ENCODE measurements at places on chromosomes 5 and 9.

GRCh38 chr9:119961774-119962424, 592.7 kb upstream of the BRINP1 start:
- no peak for DNase-seq

GRCh38 chr5:71719063-71719964, at the start of gene CARTPT:
Gene CARTPT (plus strand): TSS chr5:71719275. CDS start chr5:71719294, 19 bp downstream.
- DNase-seq, result no peak

DNA sequence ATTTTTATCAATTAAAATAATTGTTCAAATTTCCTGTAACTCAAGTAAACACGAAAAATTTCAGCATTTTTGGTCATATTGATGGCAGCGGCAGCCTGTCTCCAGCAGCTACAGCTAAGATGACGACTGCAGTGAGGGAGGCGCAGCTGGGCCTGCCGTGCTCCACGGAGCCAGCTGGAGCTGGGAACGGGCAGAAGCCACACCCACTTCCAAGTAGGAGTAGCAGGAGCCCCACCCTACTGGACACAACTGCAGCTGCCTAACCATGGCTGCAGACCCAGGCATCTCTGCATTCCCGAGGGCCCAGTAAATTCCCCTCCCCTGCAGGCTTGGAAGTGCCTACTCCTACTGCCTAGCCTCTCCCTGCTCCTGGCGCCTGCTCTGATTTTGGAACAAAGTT, 2031.7 kb downstream of the EFNA5 start:
- no peak for DNase-seq

DNA sequence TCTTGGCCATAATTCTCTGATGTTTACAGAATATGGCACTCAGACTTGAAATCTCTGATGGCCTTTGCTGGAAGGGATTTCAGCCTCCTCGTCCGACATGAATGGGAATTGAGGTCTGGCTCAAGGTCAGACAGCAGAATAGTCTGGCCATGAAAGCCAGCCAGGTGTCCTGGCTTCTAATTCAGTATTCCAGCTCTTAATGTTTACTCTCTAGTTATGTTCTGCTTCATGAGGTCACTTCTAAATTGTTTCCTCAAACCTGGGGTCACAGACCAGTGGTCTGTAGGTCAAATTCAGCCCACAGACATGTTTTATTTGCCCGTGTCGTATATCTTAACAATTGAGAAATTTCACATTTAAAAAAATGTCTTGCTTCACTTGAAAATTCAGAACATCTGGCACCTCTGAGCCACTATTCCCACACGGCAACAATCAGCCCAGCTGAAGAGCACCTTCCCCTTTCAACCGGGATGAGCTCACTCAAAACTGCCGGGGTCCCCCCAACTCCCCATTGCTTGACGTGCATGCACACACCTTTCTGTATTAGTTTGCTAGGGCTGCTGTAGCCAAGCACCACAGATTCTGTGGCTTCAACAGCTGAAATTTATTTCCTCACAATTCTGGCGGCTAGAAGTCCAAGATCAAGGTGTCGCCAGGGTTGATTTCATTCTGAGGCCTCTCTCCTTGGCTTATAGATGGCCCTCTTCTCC, 243.5 kb downstream of the ENC1 start:
- DNase-seq, result no peak

- peak; percentile 3 for DNase-seq
Observed at GRCh38 chr9:546797-547223, 294.7 kb upstream of the DMRT1 start.

DNA sequence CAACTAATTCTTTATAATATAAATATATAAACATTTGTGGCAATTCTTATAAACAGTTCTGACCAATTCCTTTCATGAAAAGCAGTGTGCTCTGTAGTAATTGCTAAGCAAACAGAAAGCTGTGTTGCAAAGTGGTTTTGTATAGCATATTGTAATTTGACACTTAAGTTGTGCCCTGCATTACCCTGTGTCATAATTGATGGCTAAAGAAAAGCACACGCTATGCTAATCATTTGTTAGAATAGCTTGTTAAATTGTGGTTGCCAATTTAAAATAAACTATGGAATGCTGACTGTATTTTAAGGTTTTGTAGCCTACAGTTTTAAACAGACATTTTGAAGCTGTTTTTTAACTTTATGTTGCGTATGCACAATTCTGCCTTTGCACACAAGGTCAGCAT, 140.0 kb downstream of the PBX3 start:
- DNase-seq, result no peak

GRCh38 chr5:15806613-15807012, 306.6 kb downstream of the FBXL7 start:
- DNase-seq, result no peak

GRCh38 chr5:107373549-107374263, 297.0 kb downstream of the EFNA5 start:
- no peak for DNase-seq

DNA sequence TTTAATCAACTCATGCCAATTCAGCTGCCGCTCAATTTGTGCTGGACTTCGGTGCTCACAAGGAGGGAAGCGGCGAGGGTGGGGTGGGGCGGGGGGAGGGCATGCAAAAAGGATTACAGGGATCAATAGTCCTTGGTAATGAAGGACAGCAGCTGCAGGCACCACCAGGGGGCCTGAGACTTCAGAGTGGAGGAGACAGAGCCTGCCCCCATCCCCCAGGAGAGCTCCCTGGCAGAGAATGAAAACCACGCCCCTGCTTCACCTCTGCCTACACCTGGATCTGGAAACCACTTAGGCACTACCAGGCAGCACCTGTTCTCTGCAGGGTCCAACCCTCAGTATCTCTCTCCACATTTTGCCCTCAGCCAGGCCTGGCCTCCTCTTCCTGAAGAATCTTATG, 155.6 kb downstream of the TRIM32 start:
- DNase-seq, result no peak

DNA sequence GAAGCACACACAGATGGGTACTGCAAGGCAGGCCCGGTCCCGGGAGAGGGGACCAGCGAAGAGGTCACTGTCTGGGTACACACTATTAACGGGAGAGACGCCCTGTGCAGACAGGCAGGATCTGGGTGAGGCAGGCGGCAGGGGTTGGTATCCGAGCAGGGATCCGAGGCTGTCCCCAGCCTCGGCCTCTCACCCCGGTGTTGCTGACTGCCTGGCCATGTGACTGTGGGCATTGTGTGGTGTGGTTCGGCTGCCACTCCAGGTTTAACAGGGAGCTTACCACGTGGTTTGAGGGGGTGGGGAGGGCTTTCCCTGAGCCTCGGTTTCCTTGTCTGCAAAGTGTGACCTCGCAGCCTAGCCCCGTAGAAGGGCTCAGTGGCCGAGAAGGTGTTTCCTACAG, 11.1 kb upstream of the RALGDS start:
- DNase-seq, result peak; percentile 53

GRCh38 chr9:121852651-121853616, 201.5 kb downstream of the DAB2IP start:
- DNase-seq, result no peak

DNA sequence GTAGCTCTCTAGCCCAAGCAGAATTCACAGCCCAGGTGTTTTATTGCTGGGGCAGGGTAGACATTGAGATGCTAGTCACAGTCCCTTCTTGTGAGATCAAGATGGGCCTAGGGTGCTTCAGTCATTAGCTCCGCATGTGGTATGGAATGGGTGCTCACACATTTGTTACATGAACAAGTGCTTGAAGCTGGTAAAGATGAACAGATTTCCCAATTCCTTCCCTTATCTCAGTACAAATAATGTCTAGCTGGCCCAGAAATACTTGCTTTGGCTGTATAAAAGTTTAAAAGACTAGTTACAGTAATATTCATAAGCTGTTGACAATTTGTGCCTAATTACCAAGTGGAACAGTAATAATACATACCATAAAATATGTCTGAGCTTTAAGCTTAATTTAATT, 143.4 kb upstream of the DHFR start:
- DNase-seq, result no peak

- no peak for DNase-seq
Observed at GRCh38 chr5:168014433-168015123, 276.9 kb upstream of the WWC1 start.

DNA sequence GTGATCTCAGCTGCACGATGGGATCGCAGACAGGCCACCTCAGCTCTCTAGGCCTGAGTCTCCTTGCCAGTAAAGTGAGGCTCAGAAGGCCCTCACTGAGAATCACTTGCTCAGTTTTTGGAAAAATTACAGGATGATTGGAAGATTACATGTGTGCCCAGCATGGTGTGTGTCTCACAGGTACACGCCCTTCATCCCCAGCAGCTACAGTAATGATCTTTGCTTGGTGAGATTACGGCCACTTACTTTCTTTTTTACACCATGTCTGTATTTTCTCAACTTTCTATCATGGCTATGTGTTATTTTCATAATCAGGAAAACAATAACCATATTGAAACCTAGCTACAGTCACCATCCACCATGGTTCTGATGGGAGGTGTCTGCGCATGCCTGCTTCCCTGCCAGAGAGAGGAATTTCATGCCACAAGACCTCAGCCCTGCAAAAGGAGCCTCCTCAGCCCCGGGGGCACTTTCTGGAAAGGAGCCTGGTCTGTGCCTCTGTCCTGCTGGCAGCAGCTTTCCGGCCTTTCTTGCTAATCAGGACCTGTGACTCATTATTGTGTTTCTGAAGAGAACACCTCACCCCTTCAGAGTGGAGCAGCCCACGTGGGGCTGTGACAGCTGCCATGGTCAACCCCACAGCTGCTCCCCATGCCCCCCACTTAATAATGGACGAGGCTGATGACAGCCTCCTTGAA, 64.2 kb upstream of the OLFM1 start:
- no peak for DNase-seq

GRCh38 chr5:131706281-131706680, 71.3 kb upstream of the RAPGEF6 start:
- DNase-seq, result no peak

DNA sequence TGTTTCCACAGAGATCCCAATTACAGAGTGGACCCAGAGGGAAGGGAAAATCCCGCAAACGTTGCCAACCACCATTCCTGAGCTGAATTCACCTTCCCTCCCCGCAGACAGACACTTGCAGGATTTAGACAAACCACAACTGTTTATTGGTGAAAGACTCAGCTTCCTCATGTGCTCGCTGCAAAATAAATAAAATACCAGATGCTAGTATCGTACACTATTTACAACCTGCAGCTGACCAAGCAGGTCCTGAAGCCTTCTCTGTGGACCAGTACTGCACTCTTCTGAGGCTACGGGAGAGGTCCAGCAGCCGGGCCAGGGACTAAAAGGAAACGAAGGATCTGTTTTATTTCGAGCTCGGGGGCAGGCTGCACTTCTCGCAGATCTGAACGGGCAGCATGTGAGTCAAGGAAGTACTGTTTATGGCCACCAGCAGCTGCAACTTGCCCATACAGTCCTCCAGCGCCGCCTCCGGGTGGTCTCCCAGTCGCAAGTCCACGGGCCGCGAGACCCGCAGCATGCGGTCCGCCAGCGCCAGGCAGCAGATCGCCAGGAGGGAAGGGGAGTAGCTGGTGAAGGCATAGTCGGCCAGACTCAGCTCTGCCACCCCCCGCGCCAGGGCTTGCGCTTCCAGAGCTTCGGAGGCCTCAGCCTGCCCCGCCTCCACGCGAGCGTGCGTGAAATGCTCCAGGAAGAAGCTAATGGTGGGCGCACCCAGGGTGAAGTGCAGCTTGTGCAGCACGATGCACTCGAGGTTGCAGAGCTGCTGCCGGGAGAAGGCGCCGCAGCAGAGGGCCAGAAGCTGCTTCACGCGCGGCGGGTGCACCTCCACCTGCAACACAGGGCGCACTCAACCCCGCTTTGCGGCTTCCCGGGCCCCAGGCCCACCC, 2.1 kb downstream of the CCNO start:
- DNase-seq, result no peak

DNA sequence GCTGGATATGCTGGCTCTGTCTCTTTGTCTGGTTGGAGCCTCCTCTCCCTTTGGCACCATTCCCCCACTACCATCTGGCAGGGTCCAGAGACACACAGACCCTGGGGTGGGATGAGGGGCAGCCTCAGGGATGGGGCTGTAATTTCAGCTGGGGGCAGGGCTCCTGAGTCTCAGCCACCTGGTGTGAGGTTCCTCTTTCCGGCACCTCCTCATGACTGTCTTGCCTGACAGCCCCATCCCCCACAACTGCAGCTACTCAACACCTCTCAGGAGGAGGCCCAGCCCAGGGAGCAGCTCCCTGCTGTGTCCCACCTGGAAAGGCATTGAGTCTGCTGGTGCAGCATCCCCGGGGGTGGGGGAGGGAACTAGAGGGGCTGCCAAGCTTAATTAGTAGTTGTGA, 11.7 kb upstream of the RPS14 start:
- no peak for DNase-seq

DNA sequence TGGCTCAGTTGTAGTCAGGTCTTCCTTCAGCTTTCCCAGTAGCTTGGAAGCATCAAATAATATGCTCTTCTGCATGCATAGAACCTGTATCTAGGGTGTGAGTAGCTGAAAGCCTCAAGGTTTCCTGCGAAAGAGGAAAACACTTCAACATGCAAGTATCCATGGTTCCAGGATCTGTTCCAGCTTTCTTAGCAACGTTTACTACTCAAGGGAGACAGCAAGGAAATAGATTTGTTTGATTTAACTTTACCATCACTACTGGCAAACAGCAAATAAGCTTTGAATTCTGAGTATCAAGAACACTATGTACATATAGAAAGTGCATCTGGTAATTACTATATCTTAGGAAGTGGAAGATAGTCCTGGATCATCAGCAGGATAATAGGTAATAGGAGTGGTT, 341.0 kb downstream of the PRR16 start:
- DNase-seq, result no peak

GRCh38 chr5:158899211-158899610, 200.5 kb downstream of the EBF1 start:
- no peak for DNase-seq

GRCh38 chr5:83899326-83899970, 178.8 kb upstream of the HAPLN1 start:
- no peak for DNase-seq

DNA sequence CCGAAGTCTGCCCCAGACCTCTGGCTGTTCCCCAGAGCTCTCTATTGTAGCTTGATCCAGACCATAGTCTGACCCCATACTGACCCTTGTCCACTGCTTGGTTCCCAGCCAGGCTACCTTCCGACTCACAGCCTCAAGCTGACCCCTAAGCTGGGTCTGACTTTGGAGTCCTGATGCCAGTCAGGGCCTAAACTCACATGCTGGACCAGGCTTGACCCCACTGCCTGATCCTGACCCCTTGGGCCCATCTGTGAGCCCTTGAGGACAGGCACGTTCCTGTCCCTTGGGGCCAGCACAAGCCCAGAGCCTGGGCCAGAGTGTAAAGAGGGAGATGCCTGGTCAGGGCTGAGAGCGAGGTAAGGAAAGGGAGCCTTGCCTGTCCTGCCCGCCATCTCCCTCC, 32.7 kb upstream of the ENHO start:
- no peak for DNase-seq

- DNase-seq, result no peak
Observed at GRCh38 chr9:5388026-5388819, 48.5 kb upstream of the RLN1 start.

Measured in CD4-positive, alpha-beta T cell treated with Interleukin-1 beta for 1 hour (primary cell).